Iris pigment epithelial cell (primary cell): ENCODE measurements at places on chromosomes 11 and 22.

- peak; percentile 32 for DNase-seq
Measured at GRCh38 chr11:123628936-123629683, 25.3 kb downstream of the SCN3B start.

DNA sequence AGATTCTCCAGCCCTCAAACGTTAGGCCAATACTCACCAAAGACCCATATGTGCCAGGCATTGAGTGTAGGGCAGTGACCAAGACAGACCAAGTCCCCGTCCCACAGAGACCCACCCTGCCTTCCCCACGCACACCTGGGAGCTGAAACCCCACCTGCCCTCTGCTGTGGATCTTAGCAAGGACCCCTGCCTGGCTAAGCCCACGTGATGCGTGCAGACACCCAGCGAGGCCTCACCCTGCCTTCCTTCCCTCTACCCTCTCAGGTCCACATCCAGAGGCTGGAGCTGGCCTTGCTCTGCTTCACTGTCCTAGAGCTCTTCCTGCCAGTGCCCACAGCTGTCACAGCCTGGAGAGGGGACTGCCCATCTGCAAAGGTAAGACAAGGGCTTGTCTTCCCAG is 10.2 kb downstream of the MS4A10 start:
- DNase-seq = no peak

DNA sequence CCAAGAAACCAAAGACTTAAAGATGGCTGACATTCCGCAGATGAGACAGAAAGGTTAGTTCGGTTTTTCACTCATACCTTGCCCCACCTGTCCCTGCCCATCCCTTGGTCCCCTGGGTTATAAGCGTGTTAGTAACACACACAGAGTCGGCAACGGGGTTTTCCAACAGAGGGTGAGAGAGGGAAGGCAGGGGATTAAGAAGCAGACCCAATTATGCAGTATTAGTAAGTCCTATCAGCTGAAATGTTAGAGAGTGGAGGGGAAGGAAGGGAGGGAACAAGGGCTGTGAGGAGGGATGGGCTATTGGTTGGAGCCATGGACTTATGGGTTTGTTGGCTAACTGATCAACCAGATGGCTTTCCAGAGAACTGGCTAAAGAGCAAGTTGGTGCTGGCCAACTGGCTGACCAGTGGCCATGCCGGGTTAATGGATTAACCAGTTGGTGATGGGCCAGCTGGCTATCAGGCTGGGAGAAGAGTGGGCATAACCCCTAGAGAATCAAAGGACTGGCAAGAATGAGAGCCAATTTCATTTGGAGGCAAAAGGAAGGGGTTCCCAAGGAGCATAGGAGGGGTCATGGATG is 45.5 kb downstream of the NRXN2 start:
- DNase-seq = no peak

GRCh38 chr11:34292111-34292510 is 65.7 kb downstream of the ABTB2 start:
- no peak for DNase-seq

DNA sequence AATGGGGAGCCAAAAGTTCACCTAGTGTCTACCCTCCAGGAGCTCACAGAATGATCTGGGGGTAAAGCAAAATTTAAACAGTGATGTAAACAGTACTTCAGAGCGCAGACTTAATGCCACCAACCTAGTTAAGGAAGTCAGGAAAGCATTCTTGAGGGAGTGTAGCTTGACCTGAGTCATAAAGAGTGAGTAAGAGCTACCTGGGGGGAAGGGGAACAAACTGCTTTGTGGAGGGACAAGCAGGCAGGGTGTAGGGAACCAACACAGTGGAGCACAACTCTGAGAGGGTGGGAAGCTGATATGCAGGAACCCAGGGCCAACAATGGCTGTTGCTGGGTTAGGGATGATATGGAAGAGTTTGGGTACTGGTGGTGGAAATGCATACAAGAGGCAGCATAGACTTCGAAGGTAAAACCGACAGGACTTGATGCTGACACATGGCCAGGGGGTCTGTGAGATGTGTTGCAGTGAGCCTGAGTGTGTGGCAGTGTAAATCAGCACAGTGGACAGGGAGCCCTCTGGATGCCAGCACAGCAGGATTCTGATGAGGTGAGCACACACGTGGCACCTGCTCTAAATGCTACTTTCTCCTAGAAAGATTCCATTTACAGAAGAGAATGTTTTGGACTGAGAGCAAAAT is 58.3 kb upstream of the CYP2D6 start:
- DNase-seq = peak; percentile 65

DNA sequence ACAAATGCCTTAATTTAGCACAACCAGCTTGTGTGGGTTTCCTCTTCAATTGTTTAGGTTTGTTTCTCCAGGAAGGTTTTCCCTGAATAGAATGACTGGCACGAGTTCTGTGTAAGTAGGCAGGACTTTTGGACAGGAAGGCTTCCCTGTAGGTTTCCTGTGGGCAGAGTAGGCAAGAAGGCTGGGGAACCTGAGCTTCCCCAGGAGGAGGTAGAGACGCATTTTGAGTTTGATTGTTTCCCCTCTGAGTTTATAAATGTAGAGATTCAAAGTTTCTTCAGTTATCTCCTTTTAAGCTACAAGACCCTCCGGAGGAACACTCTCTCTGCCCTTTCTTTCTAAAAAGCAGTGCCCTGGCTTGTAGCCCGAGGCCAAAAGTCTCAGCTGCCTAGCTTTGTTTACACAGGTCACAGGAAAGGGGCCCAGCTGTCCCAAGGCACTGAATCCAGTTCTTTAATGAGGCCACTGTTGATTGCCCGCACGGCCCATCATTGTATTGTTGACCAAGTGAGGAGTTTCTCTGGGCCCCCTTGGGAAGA is 66.6 kb upstream of the RDX start:
- DNase-seq = no peak

DNA sequence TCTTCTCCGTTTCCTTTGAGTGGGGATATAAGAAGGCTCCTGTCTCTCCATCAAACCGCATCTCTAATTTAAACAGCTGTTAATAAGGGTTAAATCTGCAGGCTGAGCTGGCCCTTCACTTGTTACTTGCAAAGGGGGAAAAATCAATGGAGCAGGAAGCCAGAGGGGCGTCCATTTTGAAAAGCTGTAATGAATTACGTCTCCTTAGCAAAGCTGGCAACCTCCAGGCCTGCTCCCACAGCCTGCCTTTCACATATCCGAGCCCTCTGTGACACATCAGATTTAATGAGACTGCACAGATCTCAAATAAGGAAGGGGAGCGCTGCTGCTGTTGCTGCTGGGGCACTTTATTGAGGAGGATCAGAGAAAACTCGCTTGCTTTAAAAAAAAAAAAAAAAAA is 320.8 kb downstream of the BLID start:
- DNase-seq = no peak

DNA sequence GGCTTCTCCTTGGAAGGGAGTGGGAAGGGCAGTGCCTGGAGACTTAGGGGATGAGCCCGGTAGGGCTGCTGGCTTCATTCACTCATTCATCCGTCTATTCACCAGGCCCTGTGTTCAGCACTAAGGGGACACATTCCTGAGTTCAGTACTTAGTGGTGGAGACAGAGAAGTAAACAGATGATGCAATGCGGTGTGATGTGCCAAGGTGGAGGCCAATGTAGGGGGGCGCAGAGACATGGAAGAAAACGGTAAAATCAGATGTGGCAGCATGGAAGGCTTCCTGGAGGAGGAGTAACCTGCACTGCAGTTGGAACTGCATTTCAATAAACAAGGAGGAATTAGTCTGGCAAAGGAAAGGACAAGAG is 21.3 kb downstream of the GRIK4 start:
- peak; percentile 20 for DNase-seq

DNA sequence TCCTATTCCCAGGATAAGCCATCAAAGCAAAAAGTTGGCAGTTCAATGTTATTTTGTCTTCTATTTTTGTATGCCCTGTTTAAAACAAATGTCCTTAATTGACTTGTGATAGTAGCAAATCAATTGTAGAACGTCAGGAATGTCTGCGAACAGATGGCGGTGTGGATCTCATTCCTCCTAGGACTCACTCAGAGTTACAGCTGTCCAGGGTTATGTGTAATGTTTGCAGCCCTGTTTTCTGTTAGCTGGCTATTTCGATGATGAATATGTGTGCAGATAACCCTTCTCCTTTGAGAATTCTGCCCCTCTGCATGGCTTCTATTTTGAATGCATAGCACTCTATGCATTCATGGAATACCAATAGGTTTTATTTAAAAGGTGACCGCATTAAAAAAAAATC is 1248.0 kb upstream of the CNTN5 start:
- peak; percentile 11 for DNase-seq

DNA sequence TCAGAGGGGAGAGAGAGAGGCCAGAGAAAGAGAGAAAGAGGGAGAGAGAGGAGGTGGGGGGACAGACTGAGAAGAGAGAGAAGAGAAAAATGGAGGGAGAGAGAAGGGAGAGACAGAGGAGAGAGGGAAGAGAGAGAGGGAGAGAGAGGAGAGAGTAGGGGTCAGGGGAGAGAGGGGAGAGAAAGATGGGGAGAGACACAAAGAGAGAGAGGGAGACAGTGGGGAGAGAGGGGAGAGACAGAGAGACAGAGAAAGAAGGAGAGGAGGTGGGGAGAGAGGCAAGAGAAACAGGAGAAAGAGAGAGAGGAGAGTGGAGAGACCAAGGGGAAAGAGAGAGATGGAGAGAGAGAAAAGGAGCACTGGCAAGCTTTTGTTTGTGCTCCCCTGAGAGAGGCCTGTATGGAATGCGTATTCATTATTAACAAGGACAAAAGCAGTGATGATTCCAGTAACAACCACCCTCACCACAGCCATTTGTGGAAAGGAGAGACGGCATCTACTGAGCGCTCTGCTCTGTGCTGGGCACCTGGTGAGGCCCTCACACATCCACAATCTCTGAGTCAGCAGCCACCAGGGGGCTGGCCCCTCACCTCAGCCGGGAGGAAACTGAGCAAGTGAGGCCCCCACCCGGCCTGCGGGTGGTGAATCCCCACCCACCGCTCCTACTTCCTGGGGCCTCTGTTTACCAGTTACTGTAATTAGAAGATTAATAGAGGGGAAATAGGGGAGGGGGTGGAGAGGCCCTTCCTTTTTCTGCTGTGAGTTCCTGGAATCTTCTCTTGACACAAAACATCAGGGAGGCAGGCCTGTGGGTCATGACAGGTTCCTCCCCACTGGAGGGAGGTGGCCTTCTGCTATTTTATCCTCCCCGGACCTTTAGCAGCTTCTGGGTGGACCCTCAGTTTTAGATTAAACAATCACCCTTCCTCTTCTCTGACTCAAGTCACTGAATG is 14.6 kb upstream of the MIAT start:
- no peak for DNase-seq

DNA sequence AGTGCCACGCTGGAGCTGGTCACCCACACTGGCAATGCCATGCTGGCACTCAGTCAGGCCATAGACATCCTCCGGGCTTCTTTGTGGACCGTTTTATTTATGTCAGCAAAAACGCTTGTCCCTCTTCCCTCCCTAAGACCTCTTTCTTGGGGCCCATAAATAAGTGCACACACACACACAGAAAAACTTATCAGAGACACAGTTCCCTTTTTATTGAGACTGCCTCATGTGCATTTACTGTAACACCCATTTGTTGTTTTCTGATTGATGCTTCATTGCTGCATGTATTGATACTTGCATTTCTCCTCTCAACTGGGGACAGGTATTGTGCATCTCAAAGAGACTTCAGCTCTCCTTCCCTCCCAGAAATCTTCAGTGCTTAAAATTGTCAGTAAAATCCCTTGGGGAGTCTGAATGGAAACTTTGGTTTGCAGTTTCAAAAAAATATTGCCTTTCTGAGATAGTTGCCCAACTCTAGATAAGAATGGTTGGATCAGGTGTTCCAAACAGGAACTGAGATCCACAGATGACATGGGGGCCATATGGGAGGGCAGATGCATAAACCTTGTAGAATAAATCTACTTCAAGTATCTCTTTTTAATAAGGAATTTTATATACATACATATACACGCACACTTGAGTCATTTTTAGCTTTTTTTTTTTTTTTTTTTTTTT is 50.9 kb downstream of the PPP2R1B start:
- DNase-seq = no peak

DNA sequence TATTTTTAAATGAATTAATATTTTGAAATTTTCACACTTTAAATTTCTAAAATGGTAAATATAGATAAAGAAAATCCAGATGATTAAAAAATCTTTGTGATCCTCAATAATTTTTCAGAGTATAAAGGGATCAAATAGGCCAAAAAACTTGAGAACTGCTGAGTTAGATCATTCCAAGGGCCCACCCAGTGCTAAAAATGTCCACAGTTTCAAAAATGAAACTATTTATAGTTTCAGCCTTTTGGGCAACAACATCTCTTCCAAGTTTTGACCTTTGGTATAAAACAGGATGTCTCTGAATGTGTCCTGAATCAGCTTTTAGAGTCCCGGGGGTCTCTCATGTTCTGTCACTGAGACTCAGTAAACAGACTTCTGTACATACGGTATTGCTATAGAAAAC is 20.9 kb upstream of the BAIAP2L2 start:
- no peak for DNase-seq

DNA sequence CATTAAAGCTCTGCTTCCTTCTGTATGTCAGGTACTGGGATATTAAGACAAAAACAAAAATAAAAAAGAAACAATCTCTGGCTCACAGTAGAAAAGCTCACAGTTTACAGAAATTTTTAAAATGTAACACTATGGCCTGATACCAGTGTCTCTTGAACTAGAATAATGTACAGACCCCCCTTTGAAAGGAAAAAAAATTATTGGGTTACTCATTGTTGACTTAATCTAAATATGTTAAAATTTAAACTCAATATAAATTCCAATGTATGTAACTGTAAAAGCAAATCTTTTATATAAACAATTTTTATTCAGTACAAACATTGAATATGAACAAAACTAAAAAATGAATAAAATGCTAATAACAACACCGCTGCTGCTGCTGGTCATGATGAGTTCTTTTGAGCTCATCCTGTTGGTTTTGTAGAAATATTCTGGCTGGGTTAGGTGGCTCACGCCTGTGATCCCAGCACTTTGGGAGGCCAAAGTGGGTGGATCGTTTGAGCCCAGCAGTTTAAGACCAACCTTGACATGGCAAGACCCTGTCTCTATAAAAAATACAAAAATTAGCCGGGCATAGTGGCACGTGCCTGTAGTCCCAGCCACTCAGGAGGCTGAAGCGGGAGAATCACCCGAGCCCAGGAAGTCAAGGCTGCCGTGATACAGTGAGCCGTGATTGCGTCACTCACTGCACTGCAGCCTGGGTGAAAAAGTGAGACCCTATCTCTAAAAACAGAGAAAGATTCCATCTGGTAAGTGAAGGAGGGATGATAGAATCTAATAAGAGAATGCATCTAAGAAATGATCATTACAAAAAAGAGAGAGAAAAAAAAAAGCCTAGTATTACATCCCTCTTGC is 11.8 kb upstream of the KCNE3 start:
- DNase-seq = no peak

DNA sequence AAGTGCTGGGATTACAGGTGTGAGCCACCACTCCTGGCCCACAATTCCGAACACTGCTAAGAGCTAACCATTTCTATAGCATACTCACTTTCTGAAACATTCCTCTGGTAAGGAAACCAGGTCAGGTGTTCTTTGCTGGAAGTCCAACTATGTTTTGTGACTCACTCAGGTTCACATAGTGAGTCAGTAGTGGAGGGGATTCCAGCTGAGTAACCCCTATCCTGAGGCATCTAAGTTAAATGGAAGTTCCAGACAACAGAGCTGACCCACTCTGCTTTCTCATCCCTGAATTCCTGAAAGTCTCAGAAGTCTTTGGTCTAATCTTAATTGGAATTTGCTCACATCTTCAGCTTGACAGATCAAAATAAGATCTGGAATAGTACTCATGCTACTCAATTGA is 3.0 kb upstream of the CHRNA10 start:
- DNase-seq = peak; percentile 86
